ENCODE measurements at places on chromosomes 5 and 9.

DNA sequence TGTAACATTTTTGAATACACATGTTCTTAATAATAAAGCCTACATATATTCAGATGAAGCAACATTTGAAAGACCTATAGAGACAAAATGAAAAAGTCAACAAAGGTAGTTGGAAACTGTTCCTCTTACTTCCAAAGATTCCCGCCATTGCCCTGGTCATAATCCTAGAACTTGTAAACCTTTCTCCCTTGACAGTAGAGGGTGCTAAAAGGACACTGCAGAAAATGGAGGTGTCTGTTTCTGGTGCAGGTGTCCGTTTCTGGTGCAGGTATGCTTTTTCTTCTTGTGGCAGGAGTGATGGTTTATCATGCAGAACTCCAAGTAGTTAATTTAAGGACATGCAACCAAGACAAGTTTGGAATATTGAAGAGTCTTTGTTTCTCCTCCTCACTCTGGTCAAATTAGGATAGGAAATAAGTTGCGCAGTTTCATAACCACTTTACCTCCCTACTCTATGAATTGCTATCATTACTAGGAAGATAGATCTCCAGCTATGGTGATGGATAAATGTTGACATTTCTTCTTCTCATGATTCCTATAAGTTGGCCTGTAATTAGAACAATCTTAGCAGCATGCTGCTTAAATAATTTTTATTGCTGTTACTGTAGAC, 56.0 kb upstream of the FAM174A start:
- no peak overlapping the region for H3K4me3 ChIP-seq
- no peaks in the 10 kb centered on the region for H3K4me1 ChIP-seq
- DNase-seq: no peak
- no peak overlapping the region for H3K27ac ChIP-seq
- H3K27me3 ChIP-seq: no peaks in the 10 kb centered on the region

DNA sequence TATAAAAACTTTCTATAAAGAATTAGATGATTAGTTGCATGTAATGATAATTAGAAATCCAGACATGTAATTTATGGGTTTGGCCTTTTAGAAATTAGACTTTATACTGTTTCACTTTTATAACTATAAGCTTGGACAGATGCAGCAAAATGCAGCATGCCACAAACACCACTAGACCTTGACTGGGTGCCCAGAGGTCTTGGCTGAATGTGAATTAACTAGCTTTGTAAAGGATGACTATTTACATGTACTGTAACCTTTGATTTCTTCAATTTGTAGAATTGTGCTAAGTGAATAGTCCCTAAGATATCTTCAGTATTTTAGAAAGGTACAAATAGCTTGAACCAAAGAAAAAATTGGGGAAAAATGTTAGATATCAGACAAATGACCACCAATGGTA, 2168.1 kb downstream of the MAT2B start:
- H3K4me1 ChIP-seq: no peaks in the 10 kb centered on the region
- no peak for DNase-seq
- H3K27ac ChIP-seq: no peak overlapping the region
- H3K27me3 ChIP-seq: no peaks in the 10 kb centered on the region

- H3K27ac ChIP-seq: no peak overlapping the region
- no peaks in the 10 kb centered on the region for H3K27me3 ChIP-seq
- no peak for DNase-seq
- no peak overlapping the region for H3K4me3 ChIP-seq
- H3K36me3 ChIP-seq: no peaks in the 10 kb centered on the region
Observed at GRCh38 chr9:1208157-1208556, 158.0 kb downstream of the DMRT2 start.

DNA sequence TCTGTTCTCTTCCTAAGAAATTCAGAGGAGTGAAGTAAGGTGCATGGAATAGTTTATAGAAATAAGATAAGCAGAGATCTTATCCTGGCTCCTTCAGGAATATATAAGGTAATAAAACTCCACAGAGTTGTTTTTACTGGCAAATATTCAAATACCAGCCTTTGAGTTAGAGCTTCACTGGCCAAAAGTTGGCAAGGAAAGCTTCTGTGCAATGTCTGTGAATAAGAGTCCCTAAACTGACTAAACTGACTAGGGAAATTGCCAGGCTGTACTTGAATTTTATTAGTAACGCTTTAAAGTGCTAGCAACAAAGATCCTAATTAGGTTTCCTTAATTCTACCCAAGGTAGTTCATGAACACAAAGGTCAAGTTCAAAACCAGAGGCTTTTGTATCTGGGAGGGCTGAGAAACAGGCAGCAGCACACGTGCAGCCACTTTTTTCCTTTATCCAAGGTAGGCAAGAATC, 131.1 kb upstream of the MPDZ start:
- no peak overlapping the region for H3K27ac ChIP-seq
- H3K4me3 ChIP-seq: no peak overlapping the region
- DNase-seq: no peak
- H3K36me3 ChIP-seq: no peaks in the 10 kb centered on the region
- no peaks in the 10 kb centered on the region for H3K27me3 ChIP-seq

GRCh38 chr5:9483243-9483642, 62.6 kb downstream of the SEMA5A start:
- no peaks in the 10 kb centered on the region for H3K27me3 ChIP-seq
- no peaks in the 10 kb centered on the region for H3K36me3 ChIP-seq
- DNase-seq: no peak
- no peak overlapping the region for H3K27ac ChIP-seq

GRCh38 chr5:39113354-39113953, 39.3 kb upstream of the RICTOR start:
- H3K27me3 ChIP-seq: no peaks in the 10 kb centered on the region
- peaks cover 90% of the 10 kb centered on the region for H3K36me3 ChIP-seq
- no peak overlapping the region for H3K27ac ChIP-seq
- no peak overlapping the region for H3K4me3 ChIP-seq

- DNase-seq: no peak
- no peaks in the 10 kb centered on the region for H3K4me1 ChIP-seq
- H3K36me3 ChIP-seq: no peaks in the 10 kb centered on the region
- no peak overlapping the region for H3K27ac ChIP-seq
- no peak overlapping the region for H3K4me3 ChIP-seq
Observed at GRCh38 chr5:143576711-143577484, 173.4 kb upstream of the NR3C1 start.

GRCh38 chr5:178606269-178606668, 16.1 kb upstream of the COL23A1 start:
- H3K27ac ChIP-seq: no peak overlapping the region
- peaks cover 80% of the 10 kb centered on the region for H3K36me3 ChIP-seq
- DNase-seq: no peak
- H3K4me3 ChIP-seq: no peak overlapping the region

DNA sequence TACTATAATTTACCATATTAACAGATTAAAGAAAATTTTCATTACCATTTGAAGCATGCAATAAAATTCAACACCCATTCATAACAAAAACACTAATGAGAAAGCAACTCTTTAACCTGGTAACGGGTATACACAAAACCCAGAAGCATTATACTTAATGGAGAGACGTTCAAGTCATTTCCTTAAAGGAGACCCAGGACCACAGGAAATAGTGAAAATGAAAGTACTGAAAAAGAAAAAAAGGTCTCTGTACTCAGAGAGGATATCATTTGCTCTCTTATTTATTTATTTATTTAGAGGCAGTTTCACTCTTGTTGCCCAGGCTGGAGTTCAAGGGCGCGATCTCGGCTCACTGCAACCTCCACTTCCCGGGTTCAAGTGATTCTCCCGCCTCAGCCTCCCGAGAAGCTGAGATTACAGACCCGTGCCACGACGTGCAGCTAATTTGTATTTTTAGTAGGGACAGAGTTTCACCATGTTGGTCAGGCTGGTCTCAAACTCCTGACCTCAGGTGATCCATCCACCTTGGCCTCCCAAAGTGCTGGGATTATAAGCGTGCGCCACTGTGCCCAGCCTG, 61.6 kb downstream of the SETX start:
- no peaks in the 10 kb centered on the region for H3K4me1 ChIP-seq
- peak overlapping the region; percentile 32 for H3K27ac ChIP-seq
- DNase-seq: no peak
- H3K36me3 ChIP-seq: peaks cover 49% of the 10 kb centered on the region
- H3K27me3 ChIP-seq: no peaks in the 10 kb centered on the region

GRCh38 chr5:172377856-172378255, 76.5 kb downstream of the SH3PXD2B start:
- no peak overlapping the region for H3K27ac ChIP-seq
- H3K27me3 ChIP-seq: no peaks in the 10 kb centered on the region
- H3K4me1 ChIP-seq: no peaks in the 10 kb centered on the region
- no peak overlapping the region for H3K4me3 ChIP-seq

DNA sequence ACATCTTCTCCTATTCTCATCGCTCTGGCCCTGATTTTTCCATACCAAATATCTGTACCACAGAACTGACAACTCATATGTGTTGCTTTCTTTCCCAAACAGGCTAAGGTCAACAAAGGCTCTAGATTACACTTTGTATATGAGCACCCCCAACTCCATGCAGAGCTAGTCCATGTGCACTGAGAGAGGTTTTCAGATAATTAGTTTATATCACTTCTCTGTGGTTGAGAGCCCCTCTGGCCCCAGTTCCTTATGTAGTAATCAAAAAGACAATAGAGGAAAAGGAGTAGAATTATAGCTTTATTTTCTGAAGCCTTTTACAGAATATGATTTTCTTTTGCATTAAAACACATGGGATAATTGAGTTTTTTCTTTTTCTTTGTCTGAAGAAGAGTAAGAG, 120.0 kb downstream of the TRIO start:
- peaks cover 8% of the 10 kb centered on the region for H3K27me3 ChIP-seq
- H3K27ac ChIP-seq: no peak overlapping the region
- DNase-seq: no peak
- H3K4me3 ChIP-seq: no peak overlapping the region
- H3K4me1 ChIP-seq: no peaks in the 10 kb centered on the region

- H3K36me3 ChIP-seq: no peaks in the 10 kb centered on the region
- no peak overlapping the region for H3K27ac ChIP-seq
- DNase-seq: no peak
- no peak overlapping the region for H3K4me3 ChIP-seq
- no peaks in the 10 kb centered on the region for H3K4me1 ChIP-seq
Observed at GRCh38 chr5:158881091-158881880, 218.4 kb downstream of the EBF1 start.

- no peak overlapping the region for H3K27ac ChIP-seq
- peaks cover 5% of the 10 kb centered on the region for H3K36me3 ChIP-seq
- DNase-seq: no peak
Observed at GRCh38 chr5:54541823-54542783, 24.5 kb downstream of the SNX18 start.

- H3K27me3 ChIP-seq: no peaks in the 10 kb centered on the region
- peak; percentile 37 for DNase-seq
- H3K36me3 ChIP-seq: no peaks in the 10 kb centered on the region
- peaks cover 3% of the 10 kb centered on the region for H3K4me1 ChIP-seq
Observed at GRCh38 chr5:173917788-173918786, 29.9 kb downstream of the CPEB4 start.

DNA sequence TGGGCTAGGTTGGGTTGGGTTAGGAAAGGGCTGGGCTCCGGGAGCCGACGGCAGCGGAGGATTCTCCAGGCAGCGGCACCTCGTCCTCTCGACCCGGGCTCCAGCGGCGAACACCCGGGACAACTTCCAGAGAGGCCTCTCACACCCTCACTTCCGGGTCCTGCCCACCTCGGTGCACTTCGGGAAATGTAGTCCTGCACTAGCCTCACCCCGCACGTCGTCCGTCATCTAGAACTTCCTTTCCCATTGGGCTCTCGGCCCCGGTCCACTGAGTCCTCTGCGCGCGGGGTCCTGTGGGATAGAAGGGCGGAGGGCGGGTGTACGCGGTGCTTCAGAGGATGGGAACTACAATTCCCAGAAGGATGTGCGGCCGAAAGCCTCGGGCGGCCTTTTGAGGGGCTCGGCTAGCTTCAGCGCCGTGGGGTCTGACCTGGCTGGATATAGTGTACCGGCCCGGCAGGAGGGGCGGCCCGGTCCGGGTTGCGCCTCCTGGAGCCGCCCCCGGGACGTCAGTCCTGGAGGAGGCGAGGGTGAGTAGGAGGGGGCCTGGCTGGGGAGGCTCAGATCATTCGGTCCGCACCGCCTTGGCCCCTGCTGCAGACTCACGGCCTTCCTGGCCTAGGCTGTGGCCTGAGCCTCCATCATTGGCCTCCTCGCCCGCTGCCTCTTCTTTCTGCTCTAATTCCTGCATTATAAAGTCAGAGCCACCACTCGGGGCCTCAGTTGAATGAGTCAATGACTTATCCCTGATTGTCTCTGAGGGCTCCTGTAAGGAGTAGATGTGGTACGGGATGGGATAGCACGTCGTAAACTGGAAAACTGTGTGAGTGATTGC, at the start of the genes ERP44 and INVS:
Gene ERP44 (minus strand): TSS at position 114 of the 835 bp plus-strand sequence. CDS start 160 bp downstream, outside the sequence.
Gene INVS (plus strand): TSS at position 357 of the 835 bp plus-strand sequence. CDS start 5,279 bp downstream, outside the sequence.
- H3K27ac ChIP-seq: peak within 1 kb of the TSS; percentile 78
- H3K36me3 ChIP-seq: peaks cover under 1% of the 10 kb centered on the region
- H3K4me1 ChIP-seq: peaks cover 15% of the 10 kb centered on the region
- DNase-seq: peak; percentile 97

GRCh38 chr9:109751253-109751652, 28.7 kb upstream of the PALM2AKAP2 start:
- H3K4me3 ChIP-seq: no peak overlapping the region
- H3K27me3 ChIP-seq: no peaks in the 10 kb centered on the region
- no peaks in the 10 kb centered on the region for H3K4me1 ChIP-seq

DNA sequence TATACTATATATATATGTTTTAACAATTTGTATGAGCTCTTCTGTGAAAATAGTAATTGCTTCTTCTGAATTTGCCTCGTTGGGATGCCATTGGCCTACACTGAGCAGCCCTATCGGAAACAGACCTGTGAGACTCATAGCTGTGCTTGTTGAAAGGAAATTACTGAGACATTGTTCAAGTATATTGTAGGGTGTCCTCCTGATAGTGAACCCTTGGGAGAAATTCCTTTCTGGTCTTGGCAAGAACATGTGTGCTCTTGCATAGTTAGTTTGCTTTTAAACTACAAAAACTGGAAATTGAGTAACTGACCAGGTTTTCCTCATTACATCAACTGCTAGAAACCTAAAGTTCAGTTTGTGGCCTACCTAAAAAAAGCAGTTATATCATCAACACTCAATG, 160.9 kb downstream of the LURAP1L start:
- no peak overlapping the region for H3K4me3 ChIP-seq
- no peak for DNase-seq
- no peaks in the 10 kb centered on the region for H3K27me3 ChIP-seq

DNA sequence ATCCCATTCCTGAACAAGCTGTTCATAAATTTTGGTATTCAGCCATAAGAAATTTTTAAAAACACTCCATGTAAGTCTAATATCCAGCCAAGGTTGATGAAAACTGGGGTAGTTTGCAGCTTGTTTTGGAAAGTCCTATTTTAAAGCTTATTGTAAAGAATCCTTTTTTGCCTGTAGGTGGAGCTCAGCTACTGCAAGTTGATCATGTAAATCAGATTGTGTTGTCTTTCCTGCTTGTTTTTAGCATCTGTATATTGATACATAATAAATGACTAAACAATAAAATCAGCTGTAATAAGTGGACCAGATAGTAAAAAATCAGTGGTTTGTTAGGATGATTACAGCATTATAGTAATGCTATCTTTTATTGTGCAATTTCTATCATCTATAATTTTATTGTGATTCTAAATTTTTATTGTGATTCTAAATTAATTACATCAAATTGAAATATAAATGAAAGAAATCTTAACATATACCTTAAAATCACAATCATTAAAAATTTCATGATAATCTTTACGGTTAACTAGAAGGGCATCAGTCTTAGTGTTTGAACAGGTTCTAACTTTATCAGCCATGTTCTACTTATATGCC, 42.4 kb downstream of the CWC27 start:
- H3K27ac ChIP-seq: no peak overlapping the region
- no peaks in the 10 kb centered on the region for H3K27me3 ChIP-seq
- H3K36me3 ChIP-seq: no peaks in the 10 kb centered on the region

- DNase-seq: no peak
- no peak overlapping the region for H3K27ac ChIP-seq
- no peak overlapping the region for H3K4me3 ChIP-seq
- no peaks in the 10 kb centered on the region for H3K4me1 ChIP-seq
- H3K36me3 ChIP-seq: no peaks in the 10 kb centered on the region
Observed at GRCh38 chr5:165232509-165233028, 1727.2 kb downstream of the MAT2B start.
